ENCODE measurements at places on chromosomes 3 and 15. TPM values are rescaled to one million over a fixed set of nuclear protein-coding genes. Genes with fewer than 3 reads are reported as not detected.

GRCh38 chr15:49410641-49411040 lies 12.4 kb upstream of the FGF7 start:
- H3K27me3 ChIP-seq: peaks cover 12% of the 10 kb centered on the region
- H3K4me3 ChIP-seq: no peak overlapping the region
- H3K27ac ChIP-seq: no peak overlapping the region
- no peaks in the 10 kb centered on the region for H3K36me3 ChIP-seq

The ABHD6 gene
- total RNA-seq: 2.9 TPM

- H3K4me1 ChIP-seq: no peaks in the 10 kb centered on the region
- H3K4me3 ChIP-seq: no peak overlapping the region
- H3K27me3 ChIP-seq: peaks cover 8% of the 10 kb centered on the region
- no peaks in the 10 kb centered on the region for H3K36me3 ChIP-seq
- H3K27ac ChIP-seq: no peak overlapping the region
Observed at GRCh38 chr3:149589332-149589731, 68.5 kb downstream of the WWTR1 start.

- no peaks in the 10 kb centered on the region for H3K27me3 ChIP-seq
- peak; percentile 0 for DNase-seq
- H3K4me1 ChIP-seq: no peaks in the 10 kb centered on the region
- no peak overlapping the region for H3K4me3 ChIP-seq
- no peak overlapping the region for H3K27ac ChIP-seq
- H3K36me3 ChIP-seq: peaks cover 15% of the 10 kb centered on the region
Observed at GRCh38 chr3:87924485-87924884, 134.3 kb downstream of the CGGBP1 start.

DNA sequence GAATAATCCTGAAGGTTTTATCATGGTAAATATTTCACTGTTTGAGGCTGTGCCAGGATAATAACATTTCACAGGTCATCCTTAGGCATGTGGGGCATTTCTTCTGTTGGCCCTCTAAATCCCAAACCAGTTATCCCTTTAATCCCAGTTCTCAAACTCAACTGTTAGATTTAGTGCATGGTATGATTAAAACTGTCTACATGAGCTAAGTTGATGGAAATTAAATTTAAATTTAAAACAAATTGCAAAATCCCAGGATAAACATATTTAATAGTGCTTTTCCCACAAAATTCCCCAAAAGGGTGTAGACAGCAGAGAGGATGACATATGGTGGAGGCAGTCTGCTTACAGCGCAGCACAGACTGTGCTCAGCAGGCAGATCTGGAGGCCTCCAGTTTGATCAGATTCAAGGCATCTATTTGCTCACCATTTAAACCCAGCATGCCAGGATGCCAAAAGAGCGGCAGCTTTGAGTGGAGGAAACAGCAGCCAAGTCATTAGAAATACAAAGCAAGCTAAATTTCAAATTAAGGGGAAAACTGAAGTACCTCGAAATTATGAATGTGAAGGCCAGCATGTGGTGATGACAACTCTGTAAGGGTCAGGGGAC lies 325.8 kb downstream of the KCNH8 start:
- DNase-seq: no peak
- H3K4me1 ChIP-seq: no peaks in the 10 kb centered on the region
- no peaks in the 10 kb centered on the region for H3K36me3 ChIP-seq
- no peaks in the 10 kb centered on the region for H3K27me3 ChIP-seq

DNA sequence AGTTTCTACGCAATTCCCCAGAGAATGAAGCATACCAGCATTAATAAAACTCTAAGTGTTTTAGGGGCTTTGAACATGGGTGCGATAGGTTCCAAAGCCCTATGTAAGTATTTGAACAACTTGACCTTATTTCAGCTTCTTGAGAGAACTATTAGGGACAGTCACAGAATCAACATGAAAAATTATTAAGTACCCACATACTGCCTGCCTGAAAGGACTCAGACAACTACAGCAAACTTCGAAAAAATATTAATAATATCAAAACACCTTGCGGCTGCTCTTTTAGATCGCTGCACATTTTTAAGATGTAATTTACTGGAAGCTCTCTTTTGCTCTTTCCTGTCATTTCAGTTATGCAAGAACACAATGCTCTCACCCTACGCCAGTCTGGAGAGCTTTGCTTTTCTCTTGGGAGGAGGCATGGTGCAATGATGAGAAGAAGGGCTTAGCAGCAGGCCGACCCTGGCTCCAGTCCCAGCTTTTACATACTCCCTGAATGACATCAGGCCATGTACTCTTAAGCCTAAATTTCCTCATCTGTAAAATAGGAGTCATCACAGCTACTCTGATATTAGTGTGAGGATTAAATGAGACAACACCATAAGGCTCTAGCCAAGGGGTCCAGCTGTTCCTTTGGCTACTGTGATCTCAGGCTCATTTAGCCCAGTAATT lies 640.7 kb downstream of the FHIT start:
- H3K4me3 ChIP-seq: no peak overlapping the region
- no peak for DNase-seq
- H3K36me3 ChIP-seq: no peaks in the 10 kb centered on the region
- no peaks in the 10 kb centered on the region for H3K4me1 ChIP-seq
- no peak overlapping the region for H3K27ac ChIP-seq

The VEPH1 gene
- total RNA-seq: 4.6 TPM

GRCh38 chr3:98799479-98799878 lies 36.3 kb downstream of the ST3GAL6 start:
- DNase-seq: no peak
- H3K4me3 ChIP-seq: no peak overlapping the region
- H3K27ac ChIP-seq: no peak overlapping the region

- no peak for DNase-seq
- no peak overlapping the region for H3K27ac ChIP-seq
- no peaks in the 10 kb centered on the region for H3K4me1 ChIP-seq
- H3K27me3 ChIP-seq: no peaks in the 10 kb centered on the region
Observed at GRCh38 chr15:52924630-52925029, 134.5 kb upstream of the ONECUT1 start.

The ITIH3 gene
- total RNA-seq: 0.35 TPM

- H3K4me3 ChIP-seq: no peak overlapping the region
- H3K27me3 ChIP-seq: no peaks in the 10 kb centered on the region
- no peaks in the 10 kb centered on the region for H3K4me1 ChIP-seq
- H3K36me3 ChIP-seq: no peaks in the 10 kb centered on the region
- DNase-seq: no peak
Observed at GRCh38 chr3:114587986-114588385, 294.2 kb downstream of the TIGIT start.

DNA sequence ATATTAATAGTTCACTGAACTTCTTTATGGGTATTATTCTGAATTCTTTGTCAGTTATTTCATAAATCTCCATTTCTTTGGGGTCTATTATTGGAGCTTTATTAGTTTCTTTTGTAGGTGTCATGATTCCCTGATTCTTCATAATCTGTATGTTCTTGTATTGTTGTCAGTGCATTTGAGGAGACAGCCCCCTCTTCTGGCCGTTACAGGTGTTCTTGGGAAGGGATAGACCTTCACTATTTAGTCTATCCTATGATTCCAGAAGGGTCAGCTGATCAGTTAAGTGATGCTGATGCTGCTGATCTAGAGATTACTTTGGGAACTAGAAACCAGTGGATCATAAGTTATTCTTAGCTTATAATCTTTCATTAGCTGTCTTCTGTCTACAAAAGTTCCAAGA lies 34.9 kb downstream of the TMEM39A start:
- H3K4me1 ChIP-seq: no peaks in the 10 kb centered on the region
- no peak overlapping the region for H3K27ac ChIP-seq
- H3K27me3 ChIP-seq: no peaks in the 10 kb centered on the region
- H3K36me3 ChIP-seq: peaks cover 45% of the 10 kb centered on the region

The KBTBD13 gene
- 0.11 TPM for total RNA-seq

DNA sequence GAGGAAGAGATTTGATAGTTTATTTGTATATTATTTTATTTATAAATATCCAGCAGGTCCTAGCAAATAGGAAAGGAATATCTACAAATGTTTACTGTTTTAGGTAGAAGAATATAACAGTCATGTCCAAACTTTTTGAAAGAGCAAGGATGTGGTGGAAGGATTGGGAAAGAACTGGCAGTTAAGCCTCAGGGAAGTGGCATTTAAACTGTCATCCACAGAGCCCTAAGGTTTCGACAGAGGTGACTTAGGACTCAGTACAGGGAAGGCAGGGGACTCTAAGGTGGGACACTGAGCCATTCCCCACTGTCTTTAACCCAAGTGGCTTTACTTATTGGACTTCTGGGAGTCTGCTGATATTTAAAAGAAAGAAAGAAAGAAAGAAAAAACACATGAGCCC lies 11.8 kb upstream of the TMEM87A start:
- H3K4me1 ChIP-seq: peaks cover 8% of the 10 kb centered on the region
- no peak overlapping the region for H3K27ac ChIP-seq
- H3K4me3 ChIP-seq: no peak overlapping the region
- no peaks in the 10 kb centered on the region for H3K27me3 ChIP-seq
- DNase-seq: no peak

DNA sequence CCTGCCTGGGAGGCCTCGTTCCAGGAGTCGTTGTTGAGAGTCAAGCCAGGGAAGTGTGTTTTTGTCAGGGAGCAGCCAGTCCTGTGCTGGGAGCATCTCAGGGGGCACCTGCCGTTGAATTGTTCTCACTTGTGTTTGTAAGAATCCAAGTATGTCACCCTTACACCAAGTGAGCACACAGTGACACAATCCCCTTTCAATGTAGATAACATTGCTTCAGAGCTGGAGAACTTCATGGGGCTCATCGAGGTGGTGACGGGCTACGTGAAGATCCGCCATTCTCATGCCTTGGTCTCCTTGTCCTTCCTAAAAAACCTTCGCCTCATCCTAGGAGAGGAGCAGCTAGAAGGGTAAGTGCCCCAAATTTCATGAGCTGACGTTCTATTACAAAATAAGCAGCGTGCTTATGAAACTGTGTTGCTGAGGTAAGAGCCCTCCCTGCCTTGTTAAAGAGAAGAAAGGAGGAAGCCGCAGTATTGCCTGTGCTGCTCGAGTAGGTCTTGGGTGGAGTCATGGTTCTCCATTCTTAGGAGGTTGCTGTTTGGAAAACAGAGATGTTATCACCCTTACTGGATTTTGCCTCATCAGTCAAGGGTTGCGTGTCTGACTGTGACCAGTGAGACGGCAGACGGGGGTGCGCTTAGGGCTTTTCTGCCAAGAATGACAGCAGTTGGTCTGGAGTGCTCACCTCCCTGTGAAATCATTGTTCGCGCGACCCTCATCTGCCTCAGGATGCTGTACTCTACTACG lies 108.1 kb downstream of the PGPEP1L start:
- no peak for DNase-seq
- H3K36me3 ChIP-seq: no peaks in the 10 kb centered on the region
- H3K4me3 ChIP-seq: no peak overlapping the region
- no peak overlapping the region for H3K27ac ChIP-seq

GRCh38 chr3:140177943-140178342 lies 243.0 kb downstream of the CLSTN2 start:
- no peak for DNase-seq
- H3K36me3 ChIP-seq: no peaks in the 10 kb centered on the region
- H3K4me1 ChIP-seq: no peaks in the 10 kb centered on the region
- no peaks in the 10 kb centered on the region for H3K27me3 ChIP-seq

The C3orf70 gene
- 0.04 TPM for total RNA-seq

The TRPC1 gene
- 4.2 TPM for total RNA-seq

GRCh38 chr3:82875401-82875800 lies 1114.0 kb upstream of the GBE1 start:
- no peaks in the 10 kb centered on the region for H3K27me3 ChIP-seq
- H3K4me3 ChIP-seq: no peak overlapping the region
- H3K36me3 ChIP-seq: no peaks in the 10 kb centered on the region
- no peaks in the 10 kb centered on the region for H3K4me1 ChIP-seq
- DNase-seq: no peak

GRCh38 chr3:106302451-106303221 lies 433.8 kb upstream of the CBLB start:
- no peaks in the 10 kb centered on the region for H3K4me1 ChIP-seq
- H3K4me3 ChIP-seq: no peak overlapping the region
- H3K27ac ChIP-seq: no peak overlapping the region

DNA sequence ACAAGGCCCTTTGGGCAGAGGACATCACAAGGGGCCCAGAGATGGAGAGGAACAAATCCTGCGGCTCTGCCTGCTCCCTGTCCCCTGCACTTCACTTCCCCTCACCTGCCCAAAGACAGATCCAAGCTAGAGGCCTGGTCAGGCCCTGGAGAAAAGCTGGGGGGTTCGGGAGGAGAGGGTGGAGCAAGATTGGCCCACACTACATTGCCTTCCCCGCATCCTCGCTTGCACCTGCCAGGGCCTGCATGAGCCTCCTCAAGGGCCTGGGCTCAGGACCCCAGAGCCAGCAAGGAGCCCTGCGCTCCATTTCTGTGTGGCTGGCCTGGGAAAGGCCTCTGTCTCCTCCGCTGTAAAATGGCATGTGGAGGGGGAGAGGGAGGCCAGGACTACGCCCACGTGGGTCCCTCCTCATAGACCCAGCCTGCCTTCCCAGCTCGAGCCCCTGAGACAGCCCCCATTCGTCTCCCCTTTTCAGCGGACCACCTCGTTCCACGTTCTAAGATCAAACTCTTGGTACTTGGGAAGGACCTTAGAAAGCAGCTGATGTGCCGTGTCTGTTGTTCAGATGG lies 106.0 kb downstream of the HMG20A start:
- no peaks in the 10 kb centered on the region for H3K36me3 ChIP-seq
- H3K27me3 ChIP-seq: peaks cover 2% of the 10 kb centered on the region
- DNase-seq: no peak

GRCh38 chr15:41844814-41845213 lies 6.2 kb downstream of the PLA2G4B start:
- H3K27ac ChIP-seq: no peak overlapping the region
- H3K36me3 ChIP-seq: peaks cover 5% of the 10 kb centered on the region
- DNase-seq: no peak
- no peak overlapping the region for H3K4me3 ChIP-seq
- H3K27me3 ChIP-seq: no peaks in the 10 kb centered on the region

DNA sequence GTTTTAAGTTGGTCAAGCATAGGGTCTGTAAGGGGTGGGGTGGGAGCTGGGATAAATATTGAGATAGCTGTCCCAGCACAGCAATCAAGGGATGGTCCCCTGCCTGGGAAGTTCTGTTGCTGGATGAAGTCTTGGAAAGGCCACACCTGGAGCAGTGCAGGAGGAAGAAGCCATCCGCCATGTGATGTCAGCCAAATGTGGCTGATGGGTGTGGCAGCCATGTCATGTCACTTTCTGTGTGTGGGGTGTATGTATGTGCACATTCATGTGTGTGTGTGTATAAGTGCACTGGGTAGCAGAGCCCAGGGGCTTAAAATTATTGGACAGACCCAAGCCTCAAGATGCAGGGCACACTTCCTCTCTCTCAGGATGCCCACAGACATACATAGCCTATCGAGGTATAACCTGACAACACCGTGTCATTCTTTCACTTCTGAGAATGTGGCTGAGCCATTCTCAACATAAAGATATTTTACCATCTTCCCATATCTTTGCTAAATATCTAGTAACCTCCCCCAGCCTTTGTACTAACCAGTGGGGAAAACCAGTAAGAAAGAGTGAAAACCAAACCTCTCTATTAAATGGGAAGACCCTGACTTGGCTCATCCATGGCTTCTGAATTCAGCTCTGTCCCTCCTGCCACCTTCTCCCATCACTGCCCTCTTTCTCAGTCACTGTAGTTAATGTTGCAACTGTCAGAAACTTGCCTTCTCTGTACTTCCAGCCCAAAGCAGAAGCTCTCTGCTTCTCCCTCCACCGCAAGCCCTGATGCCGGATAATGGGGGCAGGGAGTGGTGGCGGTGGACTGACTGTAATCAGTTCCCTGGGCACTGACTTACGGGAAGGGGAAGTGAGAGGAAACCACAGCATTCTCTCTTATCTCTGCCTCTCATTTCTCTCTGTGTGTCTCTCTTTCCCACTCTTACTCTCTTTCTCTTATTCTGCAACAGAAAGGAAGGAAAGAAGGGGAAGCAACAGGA lies 11.2 kb downstream of the TNFSF10 start:
- no peaks in the 10 kb centered on the region for H3K4me1 ChIP-seq
- no peaks in the 10 kb centered on the region for H3K27me3 ChIP-seq
- H3K4me3 ChIP-seq: no peak overlapping the region
- no peaks in the 10 kb centered on the region for H3K36me3 ChIP-seq
- no peak overlapping the region for H3K27ac ChIP-seq

The MRPL3 gene
- total RNA-seq: 134 TPM

The CFAP100 gene
- not detected for total RNA-seq

Measured in K562 (cell line).